Muscle of arm (tissue), 14 donors: ENCODE measurements at places on chromosomes 4 and X. TPM values are rescaled to one million over a fixed set of nuclear protein-coding genes. Genes with fewer than 3 reads are reported as not detected.

DNA sequence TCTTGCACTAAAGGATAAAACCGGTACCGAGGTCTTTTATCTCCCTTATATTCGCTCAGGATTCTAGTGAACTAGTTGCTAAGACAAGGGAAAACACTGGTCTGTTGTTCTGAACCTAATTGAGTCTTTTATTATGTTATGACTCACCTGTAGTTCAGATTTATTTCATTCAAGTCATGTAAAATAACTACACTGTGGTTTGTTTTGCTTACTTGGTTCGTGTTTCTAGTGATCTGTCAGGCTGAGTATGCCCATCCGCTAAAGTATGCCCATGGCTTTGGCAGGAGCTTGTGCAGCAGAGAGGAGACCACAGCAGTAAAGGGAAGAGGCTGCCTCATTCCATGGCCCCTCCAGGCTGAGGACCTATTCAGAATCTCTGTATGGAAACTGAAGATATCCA lies 126.1 kb downstream of the AFF1 start:
- DNase-seq: no peak

The CBLL2 gene
- not detected for polyA plus RNA-seq

DNA sequence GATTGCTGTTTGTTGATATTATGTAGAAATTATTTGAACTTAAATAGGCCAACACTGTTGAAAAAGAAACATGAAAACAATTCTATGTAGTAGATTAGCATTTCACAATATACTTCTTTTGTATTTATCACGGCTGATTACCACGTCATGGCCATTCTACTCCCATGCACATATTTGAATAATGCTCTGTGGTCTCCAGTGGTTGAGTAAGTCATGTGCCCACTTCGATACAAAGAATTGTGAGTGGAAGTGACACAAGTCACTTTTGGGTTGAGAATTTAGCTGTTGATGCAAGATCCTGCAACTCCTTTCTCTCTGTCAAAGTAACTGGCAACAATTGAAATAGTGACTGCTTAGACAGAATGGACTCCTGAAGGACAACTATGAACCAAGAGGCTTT lies 6.7 kb upstream of the FSTL5 start:
- DNase-seq: no peak

The SLC38A5 gene
- 7.7 TPM for polyA plus RNA-seq

GRCh38 chr4:83626245-83626836 lies 90.4 kb downstream of the GPAT3 start:
- DNase-seq: no peak

GRCh38 chr4:39970671-39971640 lies 6.8 kb downstream of the PDS5A start:
- DNase-seq: no peak

DNA sequence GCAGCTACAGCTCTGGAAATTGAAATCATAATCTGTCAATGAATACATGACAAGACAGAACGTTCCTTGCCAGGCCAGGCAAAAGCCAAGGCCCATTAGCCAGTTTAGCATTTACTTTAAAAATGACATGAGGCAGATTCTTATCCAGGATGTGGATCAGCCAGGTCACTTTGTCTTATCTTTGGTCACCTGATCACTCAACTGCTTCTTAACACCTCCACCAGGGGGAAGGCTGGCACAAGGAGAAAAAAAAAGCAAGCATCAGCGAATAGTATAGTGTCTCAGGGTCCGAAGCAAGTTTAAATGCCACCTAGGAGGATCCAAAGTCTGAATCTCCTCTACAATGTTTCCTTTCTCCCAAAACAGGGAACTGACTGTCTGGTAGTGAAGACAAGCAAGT lies 18.8 kb downstream of the ATP1B4 start:
- DNase-seq: no peak

- DNase-seq: peak; percentile 32
These were observed 484.2 kb downstream of the BCOR start for GRCh38 chrX:39613482-39613995.

The NSG1 gene
- polyA plus RNA-seq: 3.3 TPM

The SPATA18 gene
- 2.0 TPM for polyA plus RNA-seq

The TMPRSS11A gene
- not detected for polyA plus RNA-seq

DNA sequence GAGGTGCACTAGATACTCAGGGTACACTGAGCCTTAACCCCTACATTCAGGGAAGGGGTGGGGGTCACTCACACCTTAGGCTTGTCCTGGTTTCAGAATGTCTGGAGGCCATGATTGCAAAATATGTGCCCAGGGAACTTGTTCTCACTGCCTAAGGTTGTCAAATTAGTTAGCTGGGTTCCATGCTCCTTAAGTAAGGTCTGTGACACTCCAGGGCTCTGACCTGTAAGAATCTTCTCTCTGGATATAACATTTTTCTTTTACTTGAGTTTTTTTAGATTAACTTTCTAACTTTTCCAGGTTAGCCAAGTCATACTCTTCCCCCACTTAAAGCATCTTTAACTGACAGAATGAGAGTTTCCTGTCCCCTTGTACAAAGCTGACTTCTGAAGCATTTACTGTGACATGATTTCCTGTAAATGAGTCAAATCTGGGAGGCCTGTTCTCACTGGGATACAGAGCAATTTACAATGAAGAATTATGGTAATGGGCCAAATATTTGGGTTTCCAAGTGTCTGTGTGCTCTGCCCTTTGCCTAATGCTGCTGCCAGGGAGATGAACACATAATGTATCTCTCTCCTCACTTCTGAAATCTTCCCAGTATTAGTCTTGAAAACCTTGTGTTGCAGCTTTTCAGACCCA lies 101.7 kb downstream of the GATB start:
- no peak for DNase-seq

- no peak for DNase-seq
These were observed 20.3 kb downstream of the PLRG1 start for GRCh38 chr4:154529728-154530519.

DNA sequence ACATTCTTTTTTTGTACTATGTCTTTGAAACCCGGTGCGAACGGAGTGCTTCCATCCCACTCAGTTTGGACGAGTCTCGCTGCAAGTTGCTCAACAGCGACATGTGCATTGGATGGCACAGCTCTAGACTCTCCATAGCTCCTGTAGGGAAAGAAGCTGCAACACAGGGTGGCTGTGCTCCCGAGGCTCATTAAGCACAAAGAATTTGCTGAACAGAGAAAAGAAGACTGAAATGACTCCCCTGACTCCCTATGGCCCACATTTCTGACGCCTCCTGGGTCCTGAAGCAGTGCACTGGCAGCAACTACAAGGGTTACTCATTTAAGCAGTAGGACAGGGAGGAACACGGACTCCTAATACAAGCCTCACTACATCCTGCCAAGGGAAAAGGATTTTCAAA lies 127.4 kb downstream of the SH3RF1 start:
- DNase-seq: no peak

GRCh38 chr4:3177426-3177825 lies 71.5 kb upstream of the MSANTD1 start:
- no peak for DNase-seq

The HTR2C gene
- polyA plus RNA-seq: not detected

The FREM3 gene
- polyA plus RNA-seq: 0.34 TPM

The USP26 gene
- not detected for polyA plus RNA-seq

- no peak for DNase-seq
These were observed 62.9 kb upstream of the NDST3 start for GRCh38 chr4:117971403-117971802.

GRCh38 chr4:26455571-26455970 lies 34.7 kb downstream of the CCKAR start:
- DNase-seq: no peak

DNA sequence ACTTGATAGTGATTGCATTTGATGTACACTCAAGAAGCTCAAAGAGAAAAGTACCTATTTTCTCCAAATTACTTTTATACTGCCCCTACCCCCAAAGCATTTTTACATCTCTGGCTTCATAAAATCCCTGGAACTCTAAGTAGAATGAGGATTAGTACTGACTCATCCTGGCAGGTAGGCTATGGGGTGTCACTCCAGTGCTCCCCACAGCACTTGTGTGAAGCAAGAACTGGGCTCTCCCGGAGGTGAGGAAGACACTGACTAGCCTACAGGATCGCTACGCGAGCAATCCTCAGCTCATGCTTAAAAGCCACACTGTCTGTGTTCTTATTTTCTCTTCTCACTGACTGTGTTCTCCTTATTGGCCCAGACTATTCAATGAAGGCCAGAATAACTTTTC lies 90.4 kb upstream of the NDP start:
- no peak for DNase-seq

The MAPK10 gene
- 11.6 TPM for polyA plus RNA-seq

The C1QTNF7 gene
- 2.0 TPM for polyA plus RNA-seq

DNA sequence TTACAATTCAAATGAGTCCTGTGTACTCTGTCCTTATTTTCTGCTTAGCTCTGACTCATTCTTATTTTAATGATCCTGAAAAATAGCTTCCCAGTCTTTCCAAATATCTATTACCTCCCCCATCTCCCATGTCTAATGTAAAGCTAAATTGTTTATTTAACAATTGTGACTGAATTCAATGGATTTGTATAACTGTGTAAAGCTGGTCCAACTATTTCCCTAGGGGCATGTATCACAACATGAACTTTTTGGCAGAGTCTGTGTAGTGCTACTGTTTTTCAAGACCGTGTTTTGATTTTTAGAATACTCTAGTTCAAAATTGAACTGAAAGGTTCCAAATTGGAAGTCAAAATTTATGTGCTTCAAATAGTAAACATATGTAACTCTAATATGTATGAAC lies 67.8 kb downstream of the SPCS3 start:
- no peak for DNase-seq

DNA sequence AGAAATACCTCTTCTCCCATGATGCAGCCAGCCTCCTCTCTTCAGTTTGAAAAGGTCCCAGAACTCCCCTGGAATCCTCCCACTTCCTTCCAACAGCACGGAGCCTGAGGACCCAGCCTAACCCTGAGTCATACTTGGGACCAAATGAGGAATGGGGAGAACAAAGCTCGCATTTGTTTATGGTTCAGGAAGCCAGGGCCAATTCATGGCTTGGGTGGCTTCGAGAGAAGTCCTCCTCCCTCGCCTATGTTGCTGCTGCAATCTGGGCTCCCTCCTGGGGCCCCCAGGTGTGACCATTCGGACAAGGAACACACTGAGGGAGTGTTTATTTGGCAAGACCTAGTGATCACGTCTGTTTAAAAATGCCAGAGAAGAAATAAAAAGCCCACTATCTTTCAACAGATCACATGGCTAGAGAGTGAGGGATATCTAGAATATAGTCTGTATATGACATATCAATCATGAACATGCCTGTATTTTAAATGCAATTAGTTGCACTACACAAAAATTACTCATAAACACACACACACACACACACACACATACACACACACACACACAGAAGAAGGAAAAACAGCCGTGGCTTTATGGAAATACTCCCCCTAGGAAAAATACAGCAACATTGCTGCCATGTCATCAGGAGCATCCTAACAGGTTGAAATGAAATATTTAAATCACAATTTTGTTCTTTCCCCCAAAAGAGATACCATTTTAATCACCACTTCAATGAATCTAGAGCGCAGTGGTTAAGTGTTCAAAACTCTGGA lies 155.7 kb upstream of the MAP3K15 start:
- DNase-seq: peak; percentile 46

DNA sequence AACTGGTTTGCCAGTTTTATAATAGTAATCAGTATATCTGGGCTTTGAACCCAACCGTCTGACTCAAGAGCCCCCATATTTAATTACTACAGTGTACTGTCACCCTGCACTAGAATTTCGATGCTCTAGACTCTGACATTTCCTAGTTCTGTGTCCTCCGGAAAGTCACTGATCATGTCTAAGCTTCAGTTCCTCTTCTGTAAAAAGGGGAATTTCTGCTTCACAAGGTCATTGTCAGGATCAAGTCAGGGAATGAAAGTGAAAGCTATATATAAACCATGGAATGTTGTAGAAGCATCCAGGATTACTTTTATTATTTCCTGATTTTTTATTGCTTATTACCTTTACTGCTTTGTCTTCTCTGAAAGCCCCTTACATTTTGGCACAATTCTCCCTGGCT lies 4.0 kb upstream of the KCNIP4 start:
- no peak for DNase-seq

GRCh38 chrX:148915474-148915873 lies 415.1 kb downstream of the AFF2 start:
- no peak for DNase-seq

The MSL3 gene
- polyA plus RNA-seq: 34.7 TPM

GRCh38 chr4:48639807-48640206 lies 140.3 kb downstream of the FRYL start:
- DNase-seq: no peak

DNA sequence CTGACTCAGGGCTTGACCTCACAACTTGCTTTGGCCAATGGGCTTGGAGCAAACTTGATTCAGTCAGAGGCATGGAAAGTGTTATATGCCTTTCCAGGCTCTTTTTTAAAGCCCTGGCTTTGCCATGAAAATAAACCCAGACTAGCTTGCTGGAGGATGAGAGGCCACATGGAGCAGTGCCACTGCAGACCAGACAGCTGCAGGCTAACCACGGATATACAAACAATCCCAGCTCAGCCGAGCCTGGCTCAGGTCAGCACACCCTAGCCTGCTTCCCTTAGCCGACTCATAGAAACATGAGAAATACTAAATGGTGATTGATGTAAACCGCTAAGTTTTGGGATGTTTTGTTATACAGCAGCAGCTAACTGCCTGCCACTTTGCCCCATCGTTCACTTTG lies 345.1 kb downstream of the ARHGAP10 start:
- no peak for DNase-seq

- DNase-seq: no peak
These were observed 1.7 kb upstream of the KCNE5 start for GRCh38 chrX:109626637-109627036.

The RTL9 gene
- 2.3 TPM for polyA plus RNA-seq

- DNase-seq: no peak
These were observed 7.7 kb upstream of the SLAIN2 start for GRCh38 chr4:48333587-48333986.

GRCh38 chr4:61824454-61824853 lies 624.3 kb downstream of the ADGRL3 start:
- DNase-seq: no peak

DNA sequence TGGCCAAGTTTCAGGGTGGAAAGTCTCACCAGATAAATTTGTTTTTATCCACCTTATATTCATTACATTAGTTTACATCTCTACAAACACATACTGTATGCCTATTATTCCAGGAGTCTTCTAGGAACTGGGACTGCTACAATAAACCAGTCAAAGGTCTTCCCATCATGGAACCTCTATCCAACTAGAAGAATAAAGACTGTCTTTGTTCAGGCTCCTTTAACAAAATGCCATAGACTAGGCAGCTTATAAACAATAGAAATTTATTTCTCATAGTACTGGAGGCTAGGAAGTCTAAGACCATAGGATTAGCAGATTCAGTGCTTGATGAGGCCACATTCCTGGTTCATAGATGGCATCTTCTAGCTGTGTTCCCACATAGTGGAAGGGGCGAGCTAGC lies 61.6 kb downstream of the PACRGL start:
- no peak for DNase-seq

The EDNRA gene
- polyA plus RNA-seq: 33.8 TPM

- DNase-seq: no peak
These were observed 7.0 kb downstream of the AMMECR1 start for GRCh38 chrX:110310896-110311295.

GRCh38 chr4:157587681-157588423 lies 367.3 kb downstream of the GRIA2 start:
- no peak for DNase-seq

DNA sequence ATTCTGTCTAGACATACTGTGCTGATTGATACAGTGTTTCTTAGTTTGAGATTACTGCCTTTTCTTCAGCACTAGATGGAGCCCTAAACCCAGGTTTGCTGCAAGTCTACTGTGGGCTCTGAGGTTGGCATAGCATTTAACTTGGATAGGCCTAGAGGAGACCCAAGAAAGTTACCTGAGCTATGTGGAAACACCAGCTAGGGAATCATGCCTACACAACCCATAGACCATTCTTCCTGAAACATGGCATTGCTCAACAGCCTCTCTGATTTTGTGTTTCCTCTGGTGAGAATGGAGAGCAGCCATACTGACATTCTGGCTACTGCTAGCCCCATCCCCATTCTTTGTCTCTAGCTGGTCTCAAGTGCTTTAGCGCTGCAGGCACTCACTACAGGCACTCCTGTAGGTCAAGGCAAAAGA lies 287.7 kb upstream of the PCDH18 start:
- no peak for DNase-seq
